ENCODE measurements at places on chromosomes 16 and 17. TPM values are rescaled to one million over a fixed set of nuclear protein-coding genes. Genes with fewer than 3 reads are reported as not detected.

The GLP2R gene
- 0.24 TPM for total RNA-seq

GRCh38 chr17:44362459-44362948, 1.1 kb downstream of the FAM171A2 start:
- DNase-seq, result peak; percentile 43

DNA sequence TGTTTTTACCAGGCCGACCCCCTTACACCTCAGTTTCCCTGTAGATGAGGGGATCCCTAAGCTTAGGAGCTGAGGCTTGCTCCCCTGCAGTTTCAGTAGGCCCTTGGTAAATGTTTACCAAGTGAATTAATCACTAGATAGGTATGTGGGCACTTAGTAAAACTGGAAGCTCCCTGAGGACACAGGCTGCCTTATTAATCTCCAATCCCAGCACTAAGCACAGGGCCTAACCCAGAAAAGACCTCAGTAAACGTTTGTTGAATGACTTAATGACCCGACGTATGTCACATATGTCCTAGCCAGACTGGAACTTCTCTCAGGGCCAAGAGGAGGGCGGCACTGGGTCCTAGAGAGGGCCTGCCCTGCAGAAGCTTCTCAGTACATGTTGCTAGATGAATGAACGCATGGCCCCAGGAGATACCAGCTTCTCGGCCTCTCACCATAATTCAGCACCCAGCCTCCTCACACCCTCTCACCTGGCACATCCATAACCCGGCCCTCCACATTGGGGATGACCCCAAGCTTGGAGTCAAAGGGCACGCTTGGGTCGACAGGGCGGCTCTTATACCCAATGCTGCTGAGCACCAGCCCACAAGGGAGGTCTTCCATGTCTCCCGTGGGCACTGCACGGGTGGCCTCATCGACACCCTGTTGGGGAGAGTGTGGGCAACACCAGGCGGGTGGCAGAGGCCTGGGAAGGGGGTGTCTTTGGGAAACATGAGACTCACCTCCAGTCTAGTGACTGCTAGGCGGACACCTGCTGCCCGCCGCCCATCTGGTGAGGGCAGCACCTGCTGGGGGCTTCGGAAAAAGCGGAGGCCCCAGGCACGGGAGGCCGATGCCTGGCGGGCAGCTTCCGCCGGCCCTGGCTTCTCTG, 4.0 kb upstream of the GRIN2C start:
- DNase-seq, result no peak

The TM4SF5 gene
- not detected for total RNA-seq

The FNDC8 gene
- total RNA-seq, result not detected

The ABI3 gene
- total RNA-seq, result 6.3 TPM

The ABCC1 gene
- 24.5 TPM for total RNA-seq

DNA sequence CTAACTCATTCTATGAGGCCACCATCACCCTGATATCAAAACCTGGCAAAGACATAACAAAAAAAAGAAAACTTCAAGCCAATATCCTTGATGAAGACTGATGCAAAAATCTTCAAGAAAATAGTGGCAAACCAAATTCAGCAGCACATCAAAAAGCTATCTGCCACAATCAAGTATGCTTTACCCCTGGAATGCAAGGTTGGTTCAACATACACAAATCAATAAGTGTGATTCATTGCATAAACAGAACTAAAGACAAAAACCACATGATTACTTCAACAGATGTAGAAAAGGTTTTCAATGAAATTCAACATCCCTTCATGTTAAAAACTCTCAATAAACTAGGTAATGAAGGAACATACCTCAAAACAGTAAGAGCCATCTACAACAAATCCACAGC, 48.4 kb downstream of the CMC2 start:
- DNase-seq, result no peak

The COL1A1 gene
- 28.2 TPM for total RNA-seq

The MRPL28 gene
- 83.1 TPM for total RNA-seq

The CENPX gene
- 30.5 TPM for total RNA-seq

- no peak for DNase-seq
These were observed 30.8 kb upstream of the METTL16 start for GRCh38 chr17:2542456-2542855.

The ASB16 gene
- total RNA-seq, result 14.5 TPM

The CCDC47 gene
- total RNA-seq, result 90.5 TPM

The CACNG1 gene
- total RNA-seq, result not detected

DNA sequence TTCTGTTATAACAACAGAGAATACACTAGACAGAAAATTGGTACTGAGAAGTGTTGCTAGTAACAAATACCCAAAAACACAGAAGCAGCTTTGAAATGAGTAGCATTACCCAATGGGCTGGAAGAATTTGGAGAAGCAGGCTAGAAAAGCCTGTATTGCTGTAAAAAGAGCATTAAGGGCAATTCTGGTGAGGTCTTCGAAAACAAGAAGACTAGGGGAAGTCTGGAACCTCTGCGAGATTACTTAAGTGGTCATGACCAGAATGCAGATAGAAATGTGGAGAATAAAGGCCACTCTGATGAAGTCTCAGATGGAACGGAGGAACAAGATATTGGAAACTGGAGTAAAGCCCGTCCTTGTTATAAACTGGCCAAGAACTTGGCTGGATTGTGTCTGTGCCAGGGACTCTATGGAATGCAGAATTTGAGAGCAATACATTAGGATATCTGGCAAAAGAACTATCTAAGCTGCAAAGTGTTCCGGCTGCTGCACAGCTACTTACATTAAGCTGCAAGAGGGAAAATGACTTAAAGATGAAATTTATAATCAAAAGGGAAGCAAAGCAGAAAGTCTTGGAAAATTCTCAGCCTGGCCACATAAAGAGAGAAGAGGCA, 44.9 kb upstream of the PEMT start:
- no peak for DNase-seq

- no peak for DNase-seq
These were observed 28.7 kb upstream of the KIFC3 start for GRCh38 chr16:57830890-57831484.

The TPSG1 gene
- total RNA-seq, result 0.30 TPM

The RTN4RL1 gene
- total RNA-seq, result 3.2 TPM

- no peak for DNase-seq
These were observed 76.0 kb downstream of the EMP2 start for GRCh38 chr16:10504404-10504885.

- no peak for DNase-seq
These were observed 22.0 kb downstream of the SETD6 start for GRCh38 chr16:58537124-58537906.

- DNase-seq, result no peak
These were observed 7.0 kb downstream of the FBF1 start for GRCh38 chr17:75933808-75934207.

The MRPL12 gene
- total RNA-seq, result 177 TPM

The SGCA gene
- 151 TPM for total RNA-seq

The CCL4 gene
- 0.92 TPM for total RNA-seq
